ENCODE measurements at places on chromosomes 5 and 9.

- no peak for DNase-seq
Measured at GRCh38 chr9:109941771-109942170, 161.8 kb downstream of the PALM2AKAP2 start.

DNA sequence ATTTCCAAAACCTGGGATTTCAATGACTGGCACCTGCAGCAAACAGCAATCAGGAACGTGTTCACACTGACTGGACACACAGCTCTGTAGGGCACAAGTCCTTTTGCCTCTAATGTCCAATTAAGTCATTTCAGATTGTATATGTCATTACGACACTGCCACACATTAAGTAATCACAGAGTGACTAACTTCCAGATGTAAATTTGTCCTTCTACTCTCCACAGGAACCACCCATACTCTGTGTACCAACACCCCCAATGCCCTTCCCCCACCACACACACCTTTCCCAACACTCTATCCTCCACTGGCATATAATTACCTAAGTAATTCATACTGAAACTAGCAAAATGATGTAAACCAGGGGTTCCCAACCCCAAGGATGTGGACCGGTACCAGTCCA lies 30.5 kb downstream of the LARS1 start:
- DNase-seq = no peak

- DNase-seq = no peak
Measured at GRCh38 chr5:132243366-132243977, 14.0 kb upstream of the PDLIM4 start.

- DNase-seq = no peak
Measured at GRCh38 chr9:72779614-72780013, 173.2 kb downstream of the ALDH1A1 start.

DNA sequence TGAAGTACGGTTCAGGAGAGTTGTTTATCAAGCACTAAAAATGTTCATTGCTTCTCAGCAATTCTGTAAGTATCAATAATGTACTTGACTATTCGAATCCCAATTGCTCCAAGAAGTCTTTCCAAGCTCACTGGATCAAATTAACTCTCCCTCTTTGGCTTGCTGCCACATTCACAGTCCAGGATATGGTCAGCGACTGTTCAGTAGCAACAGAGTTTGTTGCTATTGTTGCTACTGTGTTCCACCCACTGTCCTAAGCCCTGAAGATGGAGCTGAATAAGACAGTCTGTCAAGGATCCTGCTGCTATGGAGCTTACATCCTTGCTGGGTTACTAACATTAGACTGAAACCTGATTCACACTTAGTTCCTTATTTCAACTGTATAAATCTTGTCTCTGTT lies 110.8 kb downstream of the FGF10 start:
- DNase-seq = no peak

DNA sequence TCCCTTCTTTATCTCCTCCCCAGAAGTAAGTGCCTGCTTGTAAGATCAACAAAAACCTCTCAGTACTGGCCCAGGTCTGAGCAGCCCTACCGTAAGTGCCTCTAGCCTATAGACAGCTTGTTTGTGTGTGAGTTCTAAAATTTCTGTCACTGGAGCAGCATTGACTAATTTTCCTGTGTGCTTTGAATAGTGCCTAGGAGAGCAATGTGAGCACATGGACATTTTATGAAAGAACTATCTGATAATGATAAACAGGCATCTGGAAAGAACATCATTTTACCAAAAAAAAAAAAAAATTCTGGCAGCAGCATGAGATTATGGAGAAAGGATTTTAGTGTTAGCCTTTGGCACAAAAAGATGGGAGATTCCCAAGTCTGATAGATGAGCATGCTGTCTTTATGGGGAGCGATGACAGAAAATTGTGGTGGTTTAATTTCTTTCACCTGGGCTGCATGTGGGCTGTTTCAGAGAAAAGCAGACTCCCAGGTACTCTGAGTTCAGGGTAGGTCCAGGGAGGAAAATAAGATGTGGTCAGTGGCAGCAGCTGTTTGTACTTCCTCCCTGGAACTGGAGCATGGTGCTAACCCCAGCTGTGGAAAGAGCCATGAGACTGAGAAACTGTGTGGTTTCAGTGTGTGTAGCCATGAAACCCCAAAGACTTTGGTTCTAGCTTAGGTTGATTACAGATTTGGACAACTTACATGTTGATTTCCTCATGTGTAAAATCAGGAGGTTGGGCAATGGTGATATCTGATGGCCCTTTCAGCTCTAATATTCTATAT lies 419.9 kb downstream of the NTRK2 start:
- no peak for DNase-seq

DNA sequence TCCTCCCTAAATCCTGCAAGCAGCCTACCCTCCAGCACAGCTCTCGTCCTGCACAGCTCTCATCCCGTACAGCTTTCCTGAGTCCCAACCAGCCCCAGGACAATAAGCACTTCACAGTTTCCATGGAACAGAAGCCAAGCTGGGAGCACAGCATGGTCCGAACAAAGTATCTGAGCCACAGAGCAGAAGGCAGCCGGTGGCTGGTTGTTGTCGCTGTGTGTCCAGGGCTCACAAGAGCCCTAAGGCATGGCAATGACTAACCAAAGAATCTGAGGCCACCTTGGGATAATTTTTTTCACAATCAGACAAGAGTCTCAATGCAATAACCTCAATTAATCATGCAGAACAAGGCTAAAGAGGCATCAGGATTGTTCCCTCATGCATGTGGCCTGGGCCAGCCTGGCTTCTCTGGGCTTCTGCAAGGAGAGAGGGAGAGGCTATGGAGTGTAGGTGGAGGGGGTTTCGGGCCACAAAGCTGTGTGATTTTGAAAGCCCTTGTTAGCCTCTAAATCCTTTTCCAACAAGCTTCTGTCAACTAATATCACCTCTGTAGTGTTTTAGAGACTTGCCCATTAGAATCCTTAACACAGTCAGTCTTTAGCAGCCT lies 323.4 kb downstream of the PIK3R1 start:
- no peak for DNase-seq

DNA sequence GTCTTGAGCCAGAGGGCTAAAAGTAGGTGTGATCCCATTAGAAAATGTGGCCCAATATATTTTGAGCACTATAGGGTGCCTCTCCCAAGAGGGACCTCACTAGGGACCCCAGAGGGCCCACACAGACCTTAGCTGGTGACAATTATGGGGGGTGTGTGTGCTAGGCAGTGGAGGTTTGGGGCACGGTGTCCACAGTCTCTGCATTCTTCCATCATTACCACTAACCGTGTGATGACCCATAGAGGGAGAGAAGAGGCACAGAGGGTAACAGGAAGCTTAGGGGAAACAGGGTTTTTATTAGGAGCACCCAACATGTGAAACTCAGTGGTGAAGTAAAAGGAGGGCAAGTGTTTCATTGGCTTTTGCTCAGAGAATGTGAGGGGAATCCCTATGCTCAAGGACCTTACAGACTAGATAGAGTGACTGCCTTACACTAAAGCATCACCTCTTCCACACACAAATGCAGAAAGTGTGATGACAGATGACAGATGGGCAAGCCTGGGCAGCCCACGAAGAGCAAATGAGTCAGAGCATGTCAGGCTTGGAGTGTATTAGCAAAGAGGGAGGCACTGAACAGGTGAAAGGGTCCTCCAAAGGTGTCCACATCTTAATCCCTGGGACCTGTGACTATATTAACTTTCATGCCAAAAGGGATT lies 2.5 kb upstream of the ACTL7A start:
- no peak for DNase-seq

GRCh38 chr5:1767524-1768282 lies 31.9 kb downstream of the MRPL36 start:
- no peak for DNase-seq

- DNase-seq = no peak
Measured at GRCh38 chr5:145180371-145180770, 654.8 kb downstream of the PRELID2 start.

DNA sequence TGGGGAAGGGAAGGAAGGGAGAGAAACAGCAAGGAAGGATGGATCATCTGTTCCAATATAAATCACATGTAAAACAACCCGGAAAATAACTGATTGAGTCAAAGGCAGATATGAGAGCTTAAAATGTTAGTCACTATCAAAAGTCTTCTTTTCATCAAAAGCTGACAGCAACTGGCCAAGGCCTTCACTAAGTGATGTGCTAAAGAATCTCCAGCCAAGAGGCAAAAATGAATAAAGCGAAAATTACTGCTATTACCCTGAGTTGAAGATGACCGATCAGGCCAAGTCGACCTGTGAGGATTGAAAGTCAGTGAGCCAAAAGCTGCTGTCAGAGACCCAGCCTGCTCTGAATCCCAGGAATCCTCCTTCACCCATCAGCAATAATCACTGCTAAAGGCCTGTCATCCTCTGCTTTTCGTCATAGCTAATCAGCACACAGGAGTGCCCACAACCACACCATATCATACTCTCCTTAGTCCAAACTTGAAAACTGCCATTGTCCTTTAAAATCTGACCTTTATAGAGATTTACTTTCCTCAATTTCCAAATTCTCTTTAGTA lies 736.9 kb downstream of the TLE1 start:
- DNase-seq = no peak

DNA sequence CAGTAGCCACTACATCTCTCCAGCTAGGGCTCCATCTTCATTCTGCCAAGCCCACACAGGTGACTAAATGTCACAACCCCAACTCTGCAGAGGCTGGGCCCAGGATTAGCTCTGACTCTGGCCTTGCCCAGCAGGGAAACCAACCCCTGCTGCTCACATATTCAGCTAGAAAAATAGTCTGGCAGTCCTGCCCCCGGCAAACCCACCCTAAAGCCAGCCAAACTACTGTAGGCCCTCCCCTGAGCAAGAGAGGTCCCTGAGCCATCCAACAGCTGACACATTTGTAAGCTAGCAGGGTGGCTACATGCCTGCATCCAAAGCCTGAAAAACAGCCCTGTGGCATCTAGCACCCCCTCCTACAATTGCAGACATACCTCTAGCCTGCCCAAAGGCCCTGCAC lies 11.3 kb upstream of the HAVCR2 start:
- no peak for DNase-seq

DNA sequence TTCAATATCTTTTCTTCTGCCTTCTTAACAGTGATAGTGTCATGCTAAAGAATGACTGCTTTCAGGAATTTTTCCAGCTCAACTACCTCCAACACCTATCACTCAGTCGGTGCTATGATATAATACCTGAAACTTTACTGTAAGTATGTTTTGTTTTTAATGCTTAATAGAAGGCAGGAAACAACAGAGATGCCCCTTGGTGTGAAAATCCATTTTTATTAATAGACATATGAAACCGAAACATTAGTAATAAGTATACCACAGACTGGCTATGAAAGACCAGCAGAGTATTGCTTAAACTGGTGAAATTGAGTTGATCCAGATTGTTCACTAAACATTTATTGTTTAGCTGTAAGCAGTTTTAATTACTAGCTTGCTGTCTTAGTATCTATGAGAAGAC lies 25.2 kb downstream of the SKP2 start:
- no peak for DNase-seq

DNA sequence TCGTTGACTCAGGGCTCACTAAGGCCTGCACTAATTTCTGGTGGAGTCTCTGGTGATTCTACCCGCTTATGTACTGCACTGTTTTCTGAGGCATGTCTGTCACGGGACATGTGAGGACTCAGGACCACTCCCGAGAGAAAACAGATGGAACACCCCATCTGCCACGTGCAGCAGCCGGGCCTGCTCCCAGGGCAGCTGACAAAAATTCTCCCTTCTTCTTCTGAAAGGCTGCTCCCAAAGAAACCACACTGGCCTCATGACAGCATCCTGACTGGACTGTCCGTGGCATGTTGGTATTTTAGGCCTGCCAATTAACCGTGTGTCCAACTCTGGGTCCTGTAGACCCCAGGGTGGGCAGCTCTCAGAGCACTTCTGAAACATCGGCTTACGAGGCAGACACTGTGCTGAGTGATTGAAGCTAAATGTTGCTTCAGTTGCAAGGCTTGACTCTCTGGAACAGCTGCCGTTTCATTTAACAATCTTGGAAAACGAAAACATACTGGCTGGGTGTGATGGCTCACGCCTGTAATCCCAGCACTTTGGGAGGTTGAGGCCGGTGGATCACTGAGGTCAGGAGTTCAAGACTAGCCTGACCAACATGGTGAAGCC lies 39.0 kb downstream of the FAM240B start:
- DNase-seq = no peak

DNA sequence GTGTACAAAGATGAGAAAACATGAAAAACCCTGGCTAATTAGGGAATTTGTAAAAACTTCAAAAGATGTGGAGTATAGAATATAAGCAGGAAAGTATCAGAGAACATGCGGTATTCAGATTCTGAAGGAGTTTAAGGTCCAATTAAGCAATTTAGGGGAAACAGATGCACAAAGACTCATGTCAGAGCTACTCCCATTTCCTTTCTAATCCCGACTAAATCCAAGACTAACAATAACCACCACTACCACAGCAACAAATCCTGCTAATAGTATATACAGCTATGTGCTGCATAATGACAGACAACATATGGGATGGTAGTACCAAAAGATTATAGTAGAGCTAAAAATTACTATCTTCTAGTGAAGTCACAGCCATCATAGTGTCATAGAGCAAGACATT lies 102.1 kb downstream of the LURAP1L start:
- no peak for DNase-seq

- DNase-seq = peak; percentile 82
Measured at GRCh38 chr5:124650147-124650561, 96.3 kb downstream of the ZNF608 start.

DNA sequence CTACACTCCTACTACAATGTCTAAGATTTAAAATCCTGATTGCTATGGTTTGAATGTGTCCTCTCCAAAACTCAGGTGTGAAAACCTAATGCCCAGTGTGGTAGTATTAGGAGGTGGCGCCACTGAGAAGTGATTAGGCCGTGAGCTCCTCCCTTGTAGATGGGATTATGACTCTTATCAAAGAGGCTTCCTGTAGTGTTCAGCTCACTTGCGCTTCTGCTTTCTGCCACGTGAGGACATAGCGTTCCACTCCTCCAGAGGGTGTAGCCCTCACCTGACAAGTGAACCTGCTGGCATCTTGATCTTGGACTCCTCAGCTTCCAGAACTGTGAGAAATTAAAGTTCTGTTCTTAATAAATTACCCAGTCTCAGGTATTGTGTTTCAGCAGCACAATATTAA lies 33.0 kb upstream of the WHRN start:
- DNase-seq = peak; percentile 53

DNA sequence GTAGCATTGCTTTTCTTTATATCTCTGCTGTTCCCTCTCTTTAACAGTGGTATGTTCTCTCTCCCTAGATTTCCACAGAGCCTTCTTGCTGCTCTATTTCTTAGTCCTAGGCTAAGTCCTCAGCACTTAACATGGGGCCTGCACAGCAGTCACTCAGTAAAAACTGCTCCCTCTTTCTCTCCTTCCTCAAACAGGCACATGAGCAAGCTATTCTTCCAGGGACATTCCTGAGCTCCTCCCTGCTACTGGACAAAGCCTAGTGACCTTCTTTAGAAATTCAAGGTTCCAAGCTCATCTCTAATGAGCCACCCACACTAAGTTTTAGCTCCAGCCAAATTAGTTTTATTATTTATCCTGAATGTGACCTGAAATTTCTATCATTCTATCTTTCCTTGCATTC lies 39.5 kb downstream of the TRIM32 start:
- no peak for DNase-seq

GRCh38 chr5:142053426-142054151 lies 40.8 kb upstream of the GNPDA1 start:
- no peak for DNase-seq
